ENCODE measurements at places on chromosomes 16 and 17. TPM values are rescaled to one million over a fixed set of nuclear protein-coding genes. Genes with fewer than 3 reads are reported as not detected.

GRCh38 chr16:46783800-46784199 lies 35.7 kb upstream of the MYLK3 start:
- no peak for DNase-seq

DNA sequence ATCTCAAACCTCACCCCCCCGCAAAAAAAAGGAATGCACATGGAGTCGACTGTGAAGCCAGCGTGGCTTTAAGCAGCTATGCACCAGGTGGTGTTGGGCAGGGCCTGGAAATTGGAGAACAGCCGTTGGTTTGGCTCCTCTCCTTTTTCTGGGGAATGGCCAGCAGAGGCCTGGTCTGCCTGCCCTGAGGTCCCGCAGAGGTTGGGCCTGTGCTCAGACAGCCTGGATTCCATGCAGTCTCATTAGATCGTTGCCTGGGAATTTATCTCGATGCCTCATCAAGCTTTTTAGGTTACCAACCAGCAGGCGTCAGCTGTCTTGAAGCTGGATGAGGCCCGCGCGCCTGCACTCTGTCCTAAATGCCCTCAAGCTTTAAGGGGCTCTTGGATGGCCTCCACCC lies 9.8 kb downstream of the SLC12A3 start:
- no peak for DNase-seq

DNA sequence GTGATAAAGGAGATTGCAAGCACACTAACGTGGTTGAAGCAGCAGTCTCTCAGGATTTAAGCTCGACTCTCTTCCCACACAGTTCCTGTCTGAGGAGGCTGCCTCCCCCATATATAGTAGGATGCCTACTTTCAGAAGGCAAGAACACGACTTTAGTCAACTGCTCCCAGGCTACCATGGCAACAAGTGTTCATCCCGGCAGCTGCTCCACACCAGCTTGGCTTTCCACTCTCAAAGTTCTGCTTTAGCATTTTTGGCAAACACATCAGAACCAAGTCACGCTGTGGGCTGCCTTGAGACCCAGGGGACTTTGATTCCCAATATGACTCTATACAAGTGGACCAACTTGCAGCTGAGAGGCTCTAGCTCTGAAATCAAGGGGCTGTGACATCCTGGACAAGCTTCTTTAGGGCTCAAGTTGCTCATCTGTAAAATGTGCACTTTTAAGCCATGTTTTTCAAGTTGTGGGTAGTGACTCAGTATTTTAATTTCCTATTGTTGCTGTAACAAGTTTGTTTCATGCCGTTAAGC lies 16.5 kb downstream of the ZP2 start:
- DNase-seq, result no peak

- DNase-seq, result no peak
Measured at GRCh38 chr17:41777574-41778188, 8.8 kb downstream of the JUP start.

GRCh38 chr16:54076006-54076504 lies 210.5 kb downstream of the IRX3 start:
- no peak for DNase-seq

DNA sequence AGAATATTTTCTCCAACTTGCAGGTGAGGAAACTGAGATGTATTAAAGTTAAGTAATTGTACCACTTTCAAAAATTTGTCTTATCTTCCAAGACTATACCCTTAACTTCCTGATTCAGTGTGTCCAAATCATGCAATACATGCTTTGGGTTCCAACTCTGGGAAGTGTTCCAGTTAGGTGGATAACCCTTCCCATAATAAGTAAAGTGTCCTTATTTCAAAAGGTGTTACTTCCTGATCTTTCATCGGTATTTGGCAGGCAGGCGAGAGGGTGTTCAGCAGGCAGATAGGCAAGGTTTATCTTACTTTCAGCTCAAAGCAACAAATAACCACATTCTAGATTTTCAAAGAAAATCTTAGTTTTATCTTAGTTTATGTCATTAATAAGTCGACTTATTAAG lies 46.3 kb upstream of the ARHGAP44 start:
- DNase-seq, result no peak

DNA sequence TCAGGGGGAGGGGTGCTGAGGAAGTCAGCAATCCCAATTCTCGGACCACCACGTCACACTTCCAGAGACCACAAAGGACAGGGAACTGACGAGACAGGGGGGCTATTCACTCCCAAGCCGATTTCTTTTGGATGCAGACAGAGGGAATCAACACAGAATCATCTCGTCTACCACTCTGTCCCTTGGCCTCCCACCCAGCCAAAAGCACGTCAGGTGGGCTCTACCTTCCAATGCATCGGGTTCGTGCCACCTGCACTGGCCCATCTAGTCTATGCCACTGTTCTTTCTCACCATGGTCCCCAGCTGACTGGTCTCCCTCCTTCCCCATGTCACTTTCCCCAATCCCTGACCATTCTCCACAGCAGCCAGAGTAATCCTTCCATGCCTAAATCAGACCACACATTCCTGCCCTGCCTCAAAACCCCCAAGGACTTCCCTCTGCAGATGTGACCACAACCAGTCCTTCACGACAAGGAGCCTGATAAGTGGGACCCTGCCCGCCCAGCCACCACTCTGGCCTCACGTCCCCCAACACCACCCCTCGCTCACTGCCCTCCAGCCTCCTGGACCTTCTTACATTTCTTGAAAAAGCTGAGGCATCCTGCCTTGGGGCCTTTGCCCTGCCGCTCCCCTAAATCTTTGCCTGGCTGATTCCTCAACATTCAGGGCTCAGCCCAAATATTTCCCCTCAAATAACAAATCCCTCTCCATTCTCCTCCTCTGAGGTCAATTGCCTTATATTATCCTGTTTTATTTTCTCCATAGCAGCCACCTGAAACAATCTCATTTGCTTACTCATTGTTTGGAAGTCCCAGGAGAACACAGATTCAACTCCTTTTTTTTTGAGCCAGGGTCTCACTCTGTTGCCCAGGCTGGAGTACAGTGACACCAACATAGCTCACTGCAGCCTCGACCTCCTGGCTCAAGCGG lies 70.4 kb downstream of the IL21R start:
- no peak for DNase-seq

DNA sequence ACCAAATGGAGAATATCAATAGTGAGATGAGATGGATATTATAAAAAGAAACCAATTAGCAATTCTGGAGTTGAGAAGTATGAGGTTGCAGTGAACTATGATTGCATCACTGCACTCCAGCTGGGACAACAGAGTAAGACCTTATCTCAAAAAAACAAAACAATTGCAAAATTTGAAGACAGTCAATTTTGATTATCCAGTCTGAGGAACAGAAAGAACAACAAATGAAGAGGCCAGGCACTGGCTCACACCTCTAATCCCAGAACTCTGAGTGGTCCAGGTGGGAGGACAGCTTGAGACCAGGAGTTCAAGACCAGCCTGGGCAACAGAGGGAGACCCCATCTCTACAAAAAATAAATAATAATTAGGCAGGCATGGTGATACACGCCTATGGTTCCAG lies 35.0 kb downstream of the USP32 start:
- DNase-seq, result no peak

- no peak for DNase-seq
Measured at GRCh38 chr16:47065766-47066688, 77.7 kb downstream of the NETO2 start.

- no peak for DNase-seq
Measured at GRCh38 chr17:29709866-29710519, 87.3 kb upstream of the CORO6 start.

DNA sequence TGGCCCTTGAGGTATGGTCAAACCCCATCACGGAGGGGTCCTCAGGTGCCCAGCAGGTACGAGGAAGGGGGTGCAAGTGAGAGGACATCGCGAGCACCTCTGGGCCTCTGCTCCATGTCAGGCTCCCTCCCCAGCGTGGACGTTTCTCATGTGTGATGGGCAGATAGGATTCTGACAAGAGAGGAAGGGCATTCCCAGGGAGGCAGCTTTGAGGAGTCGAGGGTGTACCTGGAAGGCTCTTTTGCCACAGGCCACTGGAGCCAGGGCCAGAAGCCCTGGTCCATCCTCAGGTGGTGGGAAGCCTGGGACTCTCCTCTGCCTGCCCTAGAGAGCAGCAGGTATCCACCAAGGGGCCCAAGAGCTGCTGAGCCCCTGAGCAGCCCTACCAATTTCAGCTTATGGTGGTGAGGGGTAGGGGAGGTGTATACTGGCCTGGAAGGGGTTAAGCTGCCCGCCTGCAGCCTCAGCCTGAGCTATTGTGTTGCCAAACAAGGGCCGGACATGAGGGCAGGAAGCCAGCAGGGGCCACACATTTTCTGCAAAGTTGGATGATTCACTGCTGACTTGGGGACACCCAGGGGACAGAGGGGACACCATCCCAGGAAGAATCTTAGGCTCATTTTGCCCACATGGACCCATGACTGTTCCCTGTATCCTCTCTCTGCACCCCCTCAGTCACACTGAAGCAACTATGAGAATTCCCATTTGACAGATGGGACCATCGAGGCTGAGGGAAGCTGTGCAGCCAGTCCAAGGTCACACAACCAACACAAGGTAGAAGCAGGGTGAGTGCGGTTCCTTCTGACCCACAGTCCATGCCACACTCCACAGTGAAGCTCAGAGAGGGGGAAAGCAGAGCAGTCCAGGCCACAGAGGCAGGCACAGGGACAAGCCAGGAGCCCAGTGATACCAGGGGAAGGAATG lies 1.7 kb downstream of the CDH5 start:
- DNase-seq, result no peak

GRCh38 chr17:6654841-6655731 lies 3.5 kb downstream of the C17orf100 start:
- DNase-seq, result no peak

- no peak for DNase-seq
Measured at GRCh38 chr17:32492648-32493289, 6.0 kb downstream of the CDK5R1 start.

DNA sequence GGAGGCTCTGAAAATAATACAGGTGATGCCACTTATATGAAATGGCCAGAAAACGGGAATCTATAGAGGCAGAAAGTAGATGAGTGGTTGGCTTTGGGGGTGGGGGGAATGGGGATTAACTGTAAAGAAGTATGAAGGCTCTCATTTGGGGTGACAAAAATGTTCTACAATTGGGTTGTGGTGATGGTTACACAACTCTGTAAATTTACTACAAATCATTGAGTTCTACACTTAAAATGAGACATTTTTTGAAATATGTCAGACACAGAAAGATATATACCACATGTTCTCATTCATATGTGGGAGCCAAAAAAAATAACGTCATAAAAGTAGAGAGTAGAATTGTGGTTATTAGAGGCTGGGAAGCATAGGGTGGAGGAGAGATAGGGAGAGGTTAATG lies 25.7 kb downstream of the ARHGAP17 start:
- DNase-seq, result no peak

The SLC52A1 gene
- total RNA-seq, result 0.48 TPM

The KREMEN2 gene
- not detected for total RNA-seq

The SSTR5 gene
- total RNA-seq, result not detected

The ABCA6 gene
- 0.35 TPM for total RNA-seq

The CETP gene
- not detected for total RNA-seq

The TBX6 gene
- total RNA-seq, result 1.7 TPM

The PIK3R6 gene
- total RNA-seq, result 6.2 TPM

The RGS11 gene
- not detected for total RNA-seq

The TPPP3 gene
- total RNA-seq, result not detected
